ENCODE measurements at places on chromosomes 1 and 21. TPM values are rescaled to one million over a fixed set of nuclear protein-coding genes. Genes with fewer than 3 reads are reported as not detected.

ENSA gene
- 160 TPM for total RNA-seq

CFAP74 gene
- 0.08 TPM for total RNA-seq

DVL1 gene
- total RNA-seq, result 62.5 TPM

DCST2 gene
- 0.30 TPM for total RNA-seq

CHI3L2 gene
- 0.21 TPM for total RNA-seq

PROX1 gene
- 0.19 TPM for total RNA-seq

CTSK gene
- 1.3 TPM for total RNA-seq

SOAT1 gene
- 34.9 TPM for total RNA-seq

SH3BGR gene
- 0.26 TPM for total RNA-seq

SLC30A2 gene
- 0.55 TPM for total RNA-seq

OXCT2 gene
- 0.49 TPM for total RNA-seq

COL11A1 gene
- 3.2 TPM for total RNA-seq

DCDC2B gene
- not detected for total RNA-seq

ERICH3 gene
- total RNA-seq, result not detected

PTGFR gene
- not detected for total RNA-seq

SH2D5 gene
- 10.3 TPM for total RNA-seq

LYSMD1 gene
- 7.1 TPM for total RNA-seq

TAS1R1 gene
- total RNA-seq, result not detected

PGLYRP4 gene
- total RNA-seq, result not detected

PEX10 gene
- total RNA-seq, result 22.3 TPM

S100A13 gene
- total RNA-seq, result 152 TPM

OR14C36 gene
- not detected for total RNA-seq

C1orf141 gene
- total RNA-seq, result not detected

CFAP126 gene
- 0.23 TPM for total RNA-seq
